ENCODE measurements at places on chromosomes 11 and 22. TPM values are rescaled to one million over a fixed set of nuclear protein-coding genes. Genes with fewer than 3 reads are reported as not detected.

The MRGPRX3 gene
- not detected for total RNA-seq

The DDTL gene
- total RNA-seq: 3.0 TPM

The CARD18 gene
- total RNA-seq: not detected

The DYNC2H1 gene
- total RNA-seq: 1.0 TPM

The CBLIF gene
- total RNA-seq: not detected

The APOL1 gene
- 42.0 TPM for total RNA-seq

The DKK3 gene
- total RNA-seq: 0.51 TPM

- no peak for DNase-seq
Measured at GRCh38 chr11:84963240-84963639, 663.9 kb downstream of the DLG2 start.

DNA sequence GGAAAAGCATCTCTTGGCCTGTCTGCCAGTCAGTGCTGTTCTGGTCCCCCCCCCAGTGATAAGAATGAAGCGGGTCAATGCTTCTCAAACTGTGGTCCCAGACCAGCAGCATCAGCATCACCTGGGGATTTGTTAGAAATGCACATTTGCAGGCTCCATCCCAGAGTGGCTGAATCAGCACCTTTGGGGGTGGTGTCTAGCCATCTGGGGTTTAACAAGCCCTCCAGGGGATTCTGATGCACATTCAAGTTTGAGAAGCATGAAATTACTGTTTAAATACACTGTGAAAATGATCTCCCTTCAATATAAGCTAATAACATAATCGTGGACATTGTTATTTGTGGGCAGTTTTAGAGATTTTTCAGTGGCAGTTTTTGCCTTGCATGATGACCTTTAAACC, 133.5 kb downstream of the MYO18B start:
- no peak for DNase-seq

GRCh38 chr11:30917859-30918478, 331.8 kb upstream of the MPPED2 start:
- DNase-seq: no peak

DNA sequence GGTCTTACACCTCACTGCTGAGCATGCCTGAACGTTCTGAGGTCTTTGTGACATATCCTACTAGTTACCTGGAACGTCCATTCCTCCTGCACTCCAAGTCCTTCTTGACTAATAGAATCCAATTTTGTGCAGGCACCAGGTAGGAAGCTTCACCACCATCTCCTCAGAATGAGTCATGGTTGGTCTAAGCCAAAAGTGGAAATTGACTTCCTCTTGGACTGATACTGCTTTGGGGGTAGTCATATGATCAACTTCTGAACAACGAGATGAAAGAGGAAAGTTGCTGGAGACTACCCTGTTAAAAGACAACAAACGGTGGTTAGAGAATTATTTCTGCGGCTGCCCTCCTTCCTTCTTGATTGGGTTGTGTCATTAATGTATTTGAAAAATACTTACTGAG, 374.2 kb upstream of the LARGE1 start:
- no peak for DNase-seq

GRCh38 chr22:23168391-23169042, 11.8 kb upstream of the BCR start:
- DNase-seq: no peak

- DNase-seq: no peak
Measured at GRCh38 chr11:65563601-65564000, 5.4 kb upstream of the LTBP3 start.

DNA sequence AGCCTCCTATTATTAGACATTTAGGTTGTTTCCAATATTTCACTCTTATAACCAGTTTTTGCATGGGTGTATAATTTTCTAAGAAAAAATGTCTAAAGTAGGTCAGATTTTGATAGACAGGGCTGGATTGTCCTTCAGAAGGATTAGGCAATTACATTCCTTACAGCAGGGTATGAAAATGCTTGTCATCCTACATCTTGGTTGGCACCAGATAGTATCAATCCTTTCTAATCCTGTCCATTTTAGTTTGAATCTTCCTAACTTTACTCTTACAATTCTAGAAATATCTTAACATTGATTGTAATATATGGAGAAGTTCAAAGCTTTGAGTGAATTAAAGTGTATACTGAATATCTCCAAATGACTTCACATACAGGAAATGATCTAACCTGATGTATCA, 63.0 kb upstream of the ZBED5 start:
- no peak for DNase-seq

DNA sequence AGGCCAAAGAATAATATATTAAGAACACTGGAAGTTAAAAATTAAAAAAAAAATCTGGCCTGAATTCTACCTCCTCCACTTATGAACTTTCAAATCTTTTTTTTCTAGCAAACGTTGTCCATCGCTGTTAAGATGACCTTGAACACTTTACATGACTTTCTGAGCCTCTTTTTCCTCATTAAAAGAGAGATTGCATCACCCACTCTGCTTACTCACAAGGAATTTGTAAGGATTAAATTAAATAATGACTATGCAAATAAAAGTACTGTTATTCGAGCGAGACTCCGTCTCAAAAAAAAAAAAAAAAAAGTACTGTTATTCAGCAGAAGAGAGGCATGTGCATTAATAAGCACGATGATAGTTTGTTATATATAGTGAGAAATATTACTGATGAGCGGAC, 285.1 kb upstream of the CCDC90B start:
- no peak for DNase-seq

- DNase-seq: no peak
Measured at GRCh38 chr11:1267441-1268100, 41.9 kb downstream of the TOLLIP start.

GRCh38 chr11:73235236-73235786, 17.2 kb downstream of the P2RY2 start:
- no peak for DNase-seq

GRCh38 chr11:34492806-34493414, 20.7 kb downstream of the ELF5 start:
- peak; percentile 26 for DNase-seq

DNA sequence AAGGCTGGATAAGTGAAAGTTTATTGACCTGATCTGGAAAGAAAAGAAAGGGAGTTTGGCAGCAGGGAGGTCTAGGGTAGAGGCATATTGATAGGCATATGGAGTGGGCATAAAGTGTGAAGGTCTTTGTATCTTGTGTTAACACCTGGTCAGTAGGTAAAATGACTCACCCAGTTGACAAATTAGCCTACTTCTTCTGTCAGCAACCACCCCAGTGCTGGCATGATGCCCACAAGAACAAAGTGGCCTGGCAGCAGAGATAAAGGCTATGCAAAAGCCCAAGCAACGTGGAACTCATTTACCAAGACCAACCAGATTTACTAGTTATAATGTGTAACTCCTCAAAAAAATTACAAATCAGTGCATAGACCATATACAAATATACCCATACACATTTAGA, 4.9 kb downstream of the OR10A3 start:
- DNase-seq: no peak

GRCh38 chr22:18997306-18997924, 61.3 kb upstream of the PRODH start:
- DNase-seq: no peak

DNA sequence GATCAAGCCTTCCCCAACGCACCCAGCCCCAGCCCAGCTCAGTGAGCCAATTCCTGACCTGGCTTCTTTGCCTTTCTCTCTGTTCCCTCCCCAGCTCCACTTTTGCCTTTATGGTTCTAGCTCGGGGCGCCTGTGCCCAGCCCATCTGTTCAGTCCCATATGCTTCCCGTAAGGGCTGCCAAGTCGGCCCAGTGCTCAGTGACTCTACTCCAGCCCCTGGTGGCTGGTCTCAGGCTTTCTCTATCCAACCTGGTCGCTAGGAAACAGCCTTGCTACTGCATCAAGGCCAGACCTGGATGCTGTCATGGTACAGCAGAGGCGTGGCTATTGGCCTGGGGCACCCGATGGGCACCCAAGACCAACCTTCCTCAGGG, 178.0 kb downstream of the DSCAML1 start:
- DNase-seq: no peak

- DNase-seq: no peak
Measured at GRCh38 chr11:121106812-121107211, 5.8 kb downstream of the TECTA start.

DNA sequence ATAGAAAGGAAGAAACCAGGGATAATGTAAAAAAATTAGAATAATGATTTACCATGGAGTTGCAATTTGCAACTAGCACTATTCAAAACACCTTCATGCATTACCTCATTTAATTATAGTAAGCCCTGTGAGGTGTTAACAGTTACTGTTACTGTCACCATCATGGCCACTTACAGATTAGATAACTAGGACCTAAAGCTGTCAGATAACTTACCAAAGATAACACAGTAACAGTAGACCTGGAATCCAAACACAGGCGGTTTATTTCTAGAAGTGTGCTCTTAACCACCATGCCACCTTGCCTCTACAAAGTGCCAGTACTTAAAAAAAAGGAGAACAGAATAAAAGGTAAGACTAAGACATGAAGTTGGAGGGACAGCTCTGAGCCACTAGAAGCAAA, 11.1 kb upstream of the LARGE1 start:
- DNase-seq: no peak

DNA sequence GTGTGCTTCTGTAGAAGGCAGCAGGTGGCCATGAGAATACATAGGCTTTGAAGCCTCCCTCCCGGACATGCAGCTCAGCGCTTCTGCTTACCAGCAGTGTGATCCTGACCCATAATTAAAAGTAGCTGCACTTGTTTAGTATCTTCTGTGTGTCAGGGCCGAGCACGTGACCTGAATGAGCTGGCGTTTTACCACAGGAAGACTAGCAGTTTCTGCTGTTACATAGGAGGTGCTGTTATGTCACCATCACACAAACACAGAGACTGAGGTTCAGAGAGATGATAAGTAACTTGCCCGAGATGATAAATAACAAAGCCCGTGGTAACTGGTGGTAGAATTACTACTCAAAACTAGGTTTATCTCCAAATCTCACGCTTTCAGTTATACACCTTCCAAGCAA, 329.5 kb downstream of the OPCML start:
- no peak for DNase-seq

- DNase-seq: no peak
Measured at GRCh38 chr22:48522271-48522670, 1305.4 kb downstream of the BRD1 start.

- no peak for DNase-seq
Measured at GRCh38 chr11:13661074-13661623, 7.3 kb upstream of the FAR1 start.

- no peak for DNase-seq
Measured at GRCh38 chr11:64514590-64514989, 76.4 kb upstream of the SLC22A12 start.

DNA sequence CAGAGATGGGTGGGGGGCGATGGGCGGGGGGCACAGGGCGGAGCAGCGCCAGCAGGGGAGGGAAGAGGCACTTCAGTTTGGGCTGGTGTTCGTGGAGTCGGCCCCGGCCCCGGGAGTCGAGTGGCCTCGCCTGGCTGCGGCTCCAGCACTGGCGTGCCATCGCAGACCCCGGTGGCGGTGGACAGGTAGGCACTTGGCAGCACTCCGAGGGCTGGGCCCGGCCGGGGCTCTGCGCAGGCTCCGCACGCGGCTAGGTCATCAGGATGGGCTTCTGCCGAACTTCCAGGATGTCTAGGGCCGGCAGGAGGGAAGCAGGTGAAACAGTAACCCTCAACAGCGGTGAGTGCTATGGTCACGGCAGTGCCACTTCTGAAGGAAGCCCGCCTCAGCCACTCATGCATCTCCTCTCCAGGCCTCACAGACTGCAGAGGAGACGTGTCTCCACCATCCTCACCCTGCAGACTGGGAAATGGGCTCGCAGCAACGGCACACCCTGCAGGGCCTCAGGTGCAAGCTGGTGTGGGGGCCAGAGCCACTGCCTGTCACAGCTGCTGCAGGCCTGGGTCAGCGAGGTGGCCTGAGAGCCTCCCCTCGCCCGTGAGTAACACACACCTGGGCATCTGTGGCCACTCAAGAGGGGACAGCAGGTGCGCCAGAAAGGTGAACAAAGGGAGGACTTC, 33.3 kb downstream of the NUP50 start:
- DNase-seq: no peak

DNA sequence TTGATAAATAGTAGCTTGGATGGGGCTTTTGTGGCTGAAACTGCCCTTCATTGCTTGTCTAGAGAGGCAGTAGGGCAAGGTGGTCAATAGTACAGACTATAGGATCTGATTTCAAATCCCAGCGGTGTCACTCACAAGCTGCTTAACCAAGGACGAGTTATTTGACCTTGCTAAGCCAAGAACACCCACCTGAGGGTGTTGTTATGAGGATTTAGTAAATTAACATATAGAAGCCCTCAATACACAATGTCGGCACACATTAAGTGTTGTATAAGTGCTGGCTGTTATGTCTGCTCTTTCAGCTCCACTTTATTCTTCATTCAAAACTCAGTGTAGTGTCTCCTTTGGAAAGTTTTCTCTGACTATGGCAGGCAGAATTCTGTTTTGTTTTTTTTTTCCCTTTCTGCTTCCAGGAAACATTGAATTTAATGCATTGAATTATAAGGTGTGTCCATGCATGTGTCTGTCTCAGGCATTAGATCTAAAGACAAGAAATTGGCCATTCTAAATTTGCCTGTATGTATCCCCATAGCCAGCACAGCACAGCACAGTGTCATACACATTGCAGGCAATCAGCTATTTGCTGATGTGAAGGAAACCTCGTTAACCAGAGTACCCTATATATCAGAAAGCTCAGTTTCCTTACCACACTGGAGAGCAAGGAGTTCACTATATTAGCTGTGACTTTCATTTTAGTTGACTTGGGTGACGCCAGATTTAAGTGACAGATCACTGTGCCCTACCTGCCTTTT, 212.1 kb downstream of the NELL1 start:
- DNase-seq: no peak

DNA sequence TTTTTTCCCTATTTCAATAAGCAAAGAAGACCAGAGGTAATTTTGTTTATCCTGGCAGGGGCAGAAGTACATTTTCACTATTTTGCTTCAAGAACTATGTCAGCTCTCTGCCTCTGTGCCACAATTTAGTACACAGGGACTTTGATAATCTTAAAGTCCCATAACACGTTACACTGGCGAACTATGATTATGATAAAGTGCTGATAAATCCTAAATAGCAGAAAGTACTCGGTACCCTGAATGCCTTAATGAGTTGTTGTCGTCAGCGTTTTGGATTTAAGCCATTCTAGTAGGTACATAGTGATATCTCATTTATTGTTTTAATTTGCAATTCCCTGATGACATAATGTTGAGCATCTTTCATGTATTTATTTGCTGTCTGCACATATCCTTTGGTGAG, 16.6 kb upstream of the PHOX2A start:
- no peak for DNase-seq

- DNase-seq: no peak
Measured at GRCh38 chr11:26442131-26442530, 110.2 kb downstream of the ANO3 start.

GRCh38 chr22:49026494-49027367, 800.9 kb downstream of the BRD1 start:
- no peak for DNase-seq

- DNase-seq: no peak
Measured at GRCh38 chr11:119700536-119701346, 28.3 kb downstream of the NECTIN1 start.

DNA sequence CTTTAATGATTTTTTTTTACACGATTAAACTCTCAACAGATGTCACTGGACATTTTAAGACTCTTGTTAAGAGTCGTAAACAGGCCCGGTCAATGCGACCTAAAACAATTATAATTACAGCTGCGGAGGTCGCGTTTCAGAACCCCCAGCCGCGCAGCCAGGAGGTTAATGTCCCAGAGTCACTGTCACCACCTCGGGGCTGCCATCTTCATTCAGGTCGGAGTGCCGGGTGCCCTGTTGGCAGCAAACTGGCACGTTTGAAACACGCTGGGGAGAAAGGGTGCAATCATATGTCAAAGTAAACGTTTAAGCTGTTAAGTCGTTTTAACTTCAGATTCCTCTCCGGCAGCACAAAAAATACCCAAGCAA, 711 bp upstream of the PHF21B start:
- DNase-seq: no peak

Data from activated T-cell treated with anti-CD3 and anti-CD28 coated beads, Interleukin-2, amount 50 U/mL, for 4 hours (primary cell).